ENCODE measurements at places on chromosomes 1 and 21. TPM values are rescaled to one million over a fixed set of nuclear protein-coding genes. Genes with fewer than 3 reads are reported as not detected.

DNA sequence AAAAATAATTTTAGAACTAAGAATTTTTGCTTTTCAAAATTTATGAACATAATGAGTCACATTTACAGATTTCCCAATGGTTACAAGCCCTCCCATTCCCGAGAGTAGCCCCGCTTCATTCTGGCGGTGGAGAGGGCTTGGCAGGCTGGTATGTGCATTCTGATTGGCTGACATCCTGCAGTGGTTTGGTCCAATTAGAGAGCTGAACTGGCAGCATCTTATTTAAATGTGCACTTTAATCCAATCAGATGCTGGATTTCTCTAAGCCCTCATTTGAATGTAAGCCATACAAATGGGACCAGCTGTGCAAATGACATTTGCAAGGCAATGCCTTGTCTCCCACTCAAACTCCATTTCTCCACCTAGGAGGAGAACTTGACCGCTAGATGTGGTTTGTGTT lies 18.0 kb upstream of the TRIM17 start:
- H3K36me3 ChIP-seq, result no peaks in the 10 kb centered on the region
- no peak for DNase-seq
- H3K4me3 ChIP-seq, result no peak overlapping the region
- H3K4me1 ChIP-seq, result no peaks in the 10 kb centered on the region
- H3K27ac ChIP-seq, result no peak overlapping the region
- H3K27me3 ChIP-seq, result peaks cover 17% of the 10 kb centered on the region

- H3K4me3 ChIP-seq, result no peak within 1 kb of the TSS
- no peak for DNase-seq
- no peaks in the 10 kb centered on the region for H3K4me1 ChIP-seq
- peaks cover 2% of the 10 kb centered on the region for H3K27me3 ChIP-seq
These were observed at the start of gene GBP6 for GRCh38 chr1:89363638-89364536. Gene GBP6 (plus strand): TSS chr1:89364059. CDS start chr1:89368552, 4,493 bp downstream.

DNA sequence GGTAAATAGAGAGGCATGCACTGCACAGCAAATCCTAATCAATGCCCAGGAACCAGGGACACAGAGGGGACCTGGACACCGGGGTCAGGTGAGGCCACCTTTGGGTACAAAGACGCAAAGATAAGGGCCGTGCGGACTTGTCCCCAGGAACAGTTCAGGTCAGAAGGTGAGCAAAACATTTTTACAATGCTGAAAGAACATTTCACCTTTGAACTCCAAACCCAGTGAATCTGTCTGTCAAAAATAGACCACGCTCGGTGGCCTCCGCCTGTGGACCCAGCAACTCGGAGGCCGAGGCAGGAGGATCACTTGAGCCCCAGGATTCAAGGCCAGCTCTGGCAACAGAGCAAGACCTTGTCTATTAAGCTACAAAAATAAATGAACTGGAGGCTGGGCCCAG lies 15.2 kb downstream of the TNFRSF14 start:
- no peak overlapping the region for H3K27ac ChIP-seq
- H3K4me3 ChIP-seq, result no peak overlapping the region
- H3K36me3 ChIP-seq, result no peaks in the 10 kb centered on the region
- no peak for DNase-seq
- no peaks in the 10 kb centered on the region for H3K4me1 ChIP-seq
- peaks cover 28% of the 10 kb centered on the region for H3K27me3 ChIP-seq

DNA sequence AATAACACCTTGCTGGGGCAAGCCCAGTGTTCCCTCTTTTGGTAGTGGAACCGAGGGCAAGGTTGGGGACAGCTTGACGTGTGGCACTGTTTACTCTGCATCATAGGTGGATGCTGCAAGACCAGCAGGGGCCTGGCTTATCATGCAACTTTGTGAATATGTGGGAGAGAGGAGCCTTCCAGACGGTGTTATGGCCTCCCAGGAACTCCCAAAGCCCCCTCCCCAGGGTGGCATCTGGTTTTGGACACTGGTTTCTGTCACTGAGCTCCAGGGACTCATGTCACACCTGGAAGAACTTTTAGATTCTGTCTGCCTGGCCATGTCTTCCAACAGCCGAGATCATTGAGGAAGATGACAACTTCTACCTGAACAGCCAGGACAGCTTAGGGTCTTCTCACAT lies 1.4 kb upstream of the TLR5 start:
- no peaks in the 10 kb centered on the region for H3K36me3 ChIP-seq
- H3K27ac ChIP-seq, result no peak overlapping the region
- peaks cover 11% of the 10 kb centered on the region for H3K27me3 ChIP-seq
- DNase-seq, result no peak
- no peak overlapping the region for H3K4me3 ChIP-seq

GRCh38 chr1:40439247-40439646 lies 11.0 kb upstream of the ZFP69B start:
- H3K36me3 ChIP-seq, result no peaks in the 10 kb centered on the region
- no peak overlapping the region for H3K27ac ChIP-seq
- no peak for DNase-seq
- H3K27me3 ChIP-seq, result no peaks in the 10 kb centered on the region
- H3K4me1 ChIP-seq, result no peaks in the 10 kb centered on the region
- no peak overlapping the region for H3K4me3 ChIP-seq

Gene ALX3
- total RNA-seq, result not detected

Gene PDZK1
- 1.7 TPM for total RNA-seq

Data from IMR-90 (cell line).